ENCODE measurements at places on chromosomes 3 and 15.

DNA sequence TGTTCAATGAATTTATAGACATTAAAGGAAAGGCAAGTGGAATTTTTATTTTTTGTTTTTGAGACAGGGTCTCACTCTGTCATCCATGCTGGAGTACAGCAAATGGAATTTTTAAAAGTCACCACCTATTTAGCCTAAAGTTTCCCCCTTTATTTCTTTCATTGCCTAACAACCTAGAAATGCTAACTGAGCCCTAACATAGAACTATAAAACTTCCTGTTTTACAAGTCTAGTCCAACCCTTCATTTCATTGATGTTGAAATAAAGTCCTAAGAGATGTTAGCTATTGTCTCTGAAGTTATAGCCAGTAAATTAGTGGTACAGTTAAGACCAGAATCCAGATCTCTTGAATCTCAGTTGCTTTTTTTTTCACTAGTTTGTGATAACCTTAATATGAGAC lies 39.0 kb downstream of the MAPK6 start:
- no peak for DNase-seq

DNA sequence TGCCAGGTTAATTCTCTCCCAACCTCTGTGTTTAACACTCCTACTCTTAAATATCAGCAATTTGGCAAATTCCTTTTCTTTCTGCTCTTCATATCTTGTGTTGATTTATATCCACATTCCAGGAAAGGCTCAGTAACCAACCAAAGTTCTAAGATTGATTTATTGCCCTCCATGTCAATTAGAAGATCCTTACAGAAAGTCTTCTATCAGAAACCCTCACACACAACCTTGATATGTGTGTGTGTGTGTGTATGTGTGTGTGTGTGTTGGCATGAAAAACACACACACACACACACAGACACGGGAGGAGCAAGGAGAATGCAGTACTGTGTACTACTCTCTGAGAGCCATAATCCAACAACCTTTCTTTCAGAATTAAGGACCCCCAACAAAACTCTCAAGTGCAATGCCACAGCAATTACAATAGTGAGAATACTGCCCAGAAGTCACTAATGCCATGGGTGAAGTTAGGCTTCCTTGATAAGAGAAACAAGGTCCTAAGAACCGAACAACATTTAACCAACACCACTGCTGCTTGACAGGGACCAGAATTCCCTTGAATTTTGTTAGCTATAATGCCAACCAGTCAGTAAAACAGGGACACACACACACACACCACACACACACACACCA lies 1.1 kb downstream of the LSAMP start:
- no peak for DNase-seq

DNA sequence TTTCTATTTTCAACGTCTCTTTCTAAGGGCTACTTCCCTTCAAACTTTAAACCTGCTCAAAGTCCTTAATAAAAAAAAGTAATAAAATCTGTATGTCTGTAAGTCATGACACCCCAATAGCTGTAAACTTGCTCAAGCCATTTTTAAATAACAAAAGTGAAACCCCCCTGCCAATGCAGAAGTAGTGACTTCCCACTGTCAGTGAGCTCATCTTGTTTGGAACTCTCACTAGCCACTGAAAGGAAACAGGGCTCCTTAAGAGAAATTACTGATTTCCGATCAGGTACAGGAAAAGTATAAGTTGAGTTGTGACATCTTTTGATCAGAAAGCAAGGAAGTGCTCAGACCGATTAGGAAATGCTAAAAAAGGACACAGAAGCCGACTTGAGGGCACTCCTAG lies 27.6 kb upstream of the GPR171 start:
- DNase-seq: no peak

GRCh38 chr3:47888986-47889757 lies 86.2 kb downstream of the DHX30 start:
- DNase-seq: no peak

- no peak for DNase-seq
Observed at GRCh38 chr3:38022896-38023709, 6.3 kb downstream of the PLCD1 start.

GRCh38 chr3:61066800-61067199 lies 184.5 kb downstream of the FHIT start:
- DNase-seq: no peak

DNA sequence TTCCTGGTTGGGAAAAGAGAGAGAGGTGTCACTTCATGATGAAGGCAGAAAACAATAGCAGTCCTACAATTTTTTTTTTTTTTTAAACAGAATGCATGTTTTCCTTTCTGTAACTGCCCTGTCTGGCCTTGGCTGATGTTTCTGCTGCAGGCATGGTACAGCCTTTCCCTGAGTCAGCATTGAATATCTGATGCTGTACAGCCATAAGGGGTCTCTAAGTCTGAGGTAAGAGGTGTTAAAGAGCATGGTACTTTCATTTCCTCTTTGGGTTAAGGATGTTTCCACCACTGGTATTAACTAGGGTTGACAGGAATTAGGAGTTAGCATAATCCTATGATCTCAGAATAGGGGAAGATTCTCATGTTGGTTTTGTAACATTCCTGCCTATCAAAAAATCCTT lies 147.4 kb downstream of the CHST2 start:
- DNase-seq: no peak

- DNase-seq: no peak
Observed at GRCh38 chr3:160649596-160649995, 27.4 kb upstream of the ARL14 start.

- no peak for DNase-seq
Observed at GRCh38 chr3:60743631-60744164, 507.6 kb downstream of the FHIT start.

DNA sequence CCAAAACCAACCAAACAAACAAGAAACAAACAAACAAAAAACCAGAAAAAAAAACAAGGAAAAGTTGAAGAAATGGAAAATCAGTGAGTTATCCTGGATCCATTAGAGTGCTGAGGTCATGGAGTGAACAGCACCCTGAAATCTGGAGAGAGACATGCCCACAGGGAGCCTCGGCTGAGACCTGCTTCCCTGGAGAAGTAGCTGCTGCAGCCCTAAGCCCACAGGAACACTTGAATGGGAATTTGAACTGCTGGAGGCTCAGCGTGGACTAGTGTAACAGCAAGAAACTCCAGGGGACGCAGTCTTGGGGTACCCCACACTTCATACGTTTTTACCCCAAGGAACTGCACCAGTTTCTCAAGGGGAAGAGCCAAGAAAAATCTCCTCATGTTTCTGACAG lies 144.1 kb upstream of the UBE3A start:
- no peak for DNase-seq

GRCh38 chr15:39167164-39168058 lies 413.5 kb upstream of the THBS1 start:
- no peak for DNase-seq

GRCh38 chr3:143848704-143849103 lies 436 bp upstream of the SLC9A9 start:
- DNase-seq: no peak

DNA sequence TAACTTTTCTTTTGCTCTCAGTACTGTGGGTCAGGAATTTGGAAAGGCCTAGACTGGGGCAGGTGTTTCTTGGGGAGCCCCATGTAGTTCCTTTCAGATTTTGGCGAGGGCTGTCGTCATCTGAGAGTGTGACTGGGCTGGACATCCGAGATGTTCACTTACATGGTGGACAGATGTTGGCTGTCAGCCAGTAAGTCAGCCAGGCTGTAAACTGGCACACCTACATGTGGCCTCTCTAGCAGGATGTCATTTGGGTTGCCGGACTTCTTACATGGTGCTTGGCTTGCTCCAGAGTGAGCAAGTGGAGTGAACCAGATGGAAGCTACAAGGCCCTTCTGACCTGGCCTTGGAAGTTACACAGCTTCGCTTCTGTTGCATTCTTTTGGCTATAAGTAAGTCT lies 20.7 kb downstream of the TATDN2 start:
- DNase-seq: no peak

DNA sequence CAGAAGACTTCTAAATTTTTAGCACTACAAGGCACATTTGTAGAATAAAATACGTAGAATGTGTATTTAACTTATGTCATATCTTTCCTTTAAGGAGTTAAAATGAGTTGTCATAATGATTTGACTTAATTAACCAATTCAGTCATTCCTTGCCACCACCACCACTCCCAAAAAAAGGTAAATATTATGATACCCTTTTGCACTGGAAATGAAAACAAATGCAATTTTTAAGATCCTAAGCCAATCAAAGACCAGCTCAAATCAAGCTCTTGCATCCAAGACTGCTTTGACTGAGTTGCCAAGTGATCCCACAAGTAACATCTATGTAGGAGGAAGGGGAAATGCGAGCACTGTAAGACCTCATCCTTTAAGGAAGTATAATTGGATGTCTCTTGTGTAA lies 426.6 kb upstream of the ATP11B start:
- DNase-seq: no peak

DNA sequence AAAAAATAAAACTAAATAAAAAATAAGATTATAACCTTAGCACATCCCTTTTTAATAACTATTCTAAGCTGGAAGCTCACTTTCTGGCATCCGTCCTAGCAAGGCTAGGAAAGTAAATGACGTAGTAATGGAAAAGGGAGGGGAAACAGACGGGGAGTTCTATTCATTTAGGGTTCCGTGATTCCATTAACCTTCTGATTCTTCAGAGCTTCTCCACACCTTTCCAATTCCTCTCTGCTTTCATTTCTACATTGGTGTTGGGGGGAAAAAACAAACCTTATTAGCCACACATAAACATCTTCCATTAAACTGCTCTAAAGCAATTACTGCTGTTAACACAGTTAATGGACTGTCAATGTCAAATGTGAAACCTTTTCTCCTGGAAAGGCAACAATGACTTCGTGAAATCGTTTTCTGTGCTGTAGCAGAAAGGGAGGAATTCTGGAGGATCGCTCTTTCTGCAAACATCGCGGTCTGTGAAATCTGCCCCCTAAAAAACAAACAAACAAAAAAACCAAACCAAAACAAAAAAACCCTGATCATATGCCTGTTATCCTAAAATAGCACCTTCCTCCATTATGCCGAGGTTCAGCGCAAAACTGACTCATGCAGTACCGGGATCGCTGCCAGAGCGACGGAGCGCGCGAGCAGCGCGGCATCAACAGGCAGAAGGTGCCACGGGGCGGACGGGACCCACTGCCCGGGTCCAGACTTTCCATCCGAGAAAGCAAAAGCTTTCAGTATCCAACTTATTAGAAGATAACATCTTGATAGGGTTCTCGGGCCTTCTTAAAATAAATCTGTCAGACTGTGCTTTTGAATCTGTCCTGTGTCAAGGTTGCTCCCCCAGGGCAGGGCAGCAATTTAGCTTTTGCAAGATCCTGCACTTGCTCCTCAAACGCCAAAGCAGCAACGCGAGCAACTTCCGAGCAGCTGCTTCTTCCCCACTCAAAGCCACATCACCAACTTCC lies 156.2 kb downstream of the FGF12 start:
- peak; percentile 51 for DNase-seq

DNA sequence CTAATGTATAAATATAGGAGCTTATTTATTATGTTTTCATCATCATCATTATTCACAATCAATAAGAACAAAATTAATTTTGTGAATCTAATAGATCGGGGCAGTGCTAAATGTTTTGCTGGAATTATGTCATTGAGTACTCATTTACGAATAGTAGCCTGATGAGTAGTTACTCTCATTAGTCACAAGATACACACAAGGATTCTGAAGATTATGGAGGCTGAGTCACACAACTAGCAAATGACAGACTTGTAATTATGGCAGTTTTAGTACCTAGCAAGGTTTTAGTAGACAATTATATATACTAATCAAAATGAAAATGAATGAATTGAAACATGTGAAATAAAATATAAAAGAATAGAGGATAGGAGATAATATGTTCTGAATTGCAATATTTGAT lies 954.2 kb downstream of the CADM2 start:
- no peak for DNase-seq

- DNase-seq: no peak
Observed at GRCh38 chr3:105580296-105580965, 213.7 kb downstream of the ALCAM start.

GRCh38 chr15:58918239-58918638 lies 15.2 kb downstream of the SLTM start:
- DNase-seq: no peak

DNA sequence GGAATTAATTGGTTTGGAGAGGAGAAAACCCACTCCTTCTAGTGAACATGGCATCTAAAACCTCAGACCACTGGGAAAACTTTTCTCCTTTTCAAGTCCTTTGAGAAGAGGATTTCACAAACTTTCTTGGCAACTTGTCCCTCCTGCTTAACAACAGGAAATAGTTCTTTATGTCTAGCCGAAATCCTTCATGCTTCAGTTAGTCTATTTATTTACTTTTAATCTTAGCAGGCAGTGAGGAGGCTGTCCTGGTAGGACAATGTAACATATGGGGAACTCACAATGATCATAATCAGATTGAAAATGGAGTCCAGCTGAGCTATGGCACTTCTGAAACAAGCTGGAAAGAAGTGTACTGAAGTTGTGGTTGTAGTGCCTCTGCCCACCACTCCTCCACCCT lies 50.6 kb downstream of the KY start:
- no peak for DNase-seq

DNA sequence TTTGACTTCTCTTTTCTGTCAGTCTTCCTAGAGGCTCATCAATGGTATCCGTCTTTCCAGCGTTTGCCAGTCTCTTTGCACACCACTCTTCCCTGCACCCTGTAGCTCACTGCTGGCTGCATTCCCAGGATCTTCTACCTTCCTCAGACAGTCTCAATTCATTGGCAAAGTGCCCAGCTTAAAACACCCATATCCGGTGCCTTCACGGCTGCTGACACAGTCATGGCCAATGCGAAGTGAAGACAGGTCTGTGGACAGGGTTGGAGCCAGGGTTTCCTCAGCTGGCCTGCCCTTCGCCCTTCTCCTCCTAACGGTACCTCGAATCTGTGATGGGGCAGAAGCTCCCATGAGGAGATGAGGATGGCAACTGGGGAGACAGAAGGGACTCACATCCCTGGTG lies 36.1 kb downstream of the PTH1R start:
- DNase-seq: peak; percentile 30

DNA sequence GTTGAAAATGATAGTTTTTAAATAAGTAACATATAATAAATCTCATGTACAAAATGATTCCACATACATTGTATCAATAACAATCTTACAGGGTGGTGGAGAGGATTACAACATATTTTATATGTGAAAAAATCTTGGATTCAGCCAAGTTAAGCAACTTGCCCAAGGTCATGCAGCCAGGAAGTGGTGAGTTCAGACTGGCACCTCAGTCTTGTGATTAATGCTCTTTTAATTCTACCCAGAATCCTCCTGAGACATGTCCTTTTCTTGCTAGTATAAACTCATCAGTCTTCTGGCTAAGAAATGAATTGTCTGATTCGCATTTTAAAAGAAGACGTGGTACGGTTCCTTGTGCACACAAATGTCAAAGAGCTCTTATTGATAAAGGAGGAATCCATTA lies 4.5 kb upstream of the MYRIP start:
- DNase-seq: no peak

- no peak for DNase-seq
Observed at GRCh38 chr15:79003301-79003700, 58.5 kb upstream of the CTSH start.

DNA sequence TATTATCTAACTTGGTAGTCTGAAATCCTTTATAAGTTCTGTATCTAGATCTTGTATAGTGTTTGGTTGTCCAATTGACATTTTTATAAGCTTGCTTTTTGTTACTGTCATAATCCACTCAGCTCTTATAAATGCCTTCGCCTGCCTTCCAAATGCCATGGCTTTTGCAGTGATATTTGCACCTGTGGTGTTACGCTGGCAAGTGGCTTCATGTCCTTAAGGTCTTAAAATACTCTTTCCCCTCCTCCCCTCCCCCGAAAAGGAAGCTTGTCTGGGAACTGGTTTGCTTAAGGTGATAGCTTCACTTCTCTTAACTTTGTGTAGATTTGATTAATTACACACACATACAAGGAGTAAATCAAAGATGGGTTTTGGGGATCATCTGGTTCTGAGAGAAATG lies 62.0 kb downstream of the ABHD2 start:
- no peak for DNase-seq

GRCh38 chr3:9951126-9951525 lies 1.1 kb downstream of the PRRT3 start:
- no peak for DNase-seq

Measured in NCI-H2107 (cell line).